NCI-H1930 (cell line): ENCODE measurements at places on chromosomes 5 and 9.

DNA sequence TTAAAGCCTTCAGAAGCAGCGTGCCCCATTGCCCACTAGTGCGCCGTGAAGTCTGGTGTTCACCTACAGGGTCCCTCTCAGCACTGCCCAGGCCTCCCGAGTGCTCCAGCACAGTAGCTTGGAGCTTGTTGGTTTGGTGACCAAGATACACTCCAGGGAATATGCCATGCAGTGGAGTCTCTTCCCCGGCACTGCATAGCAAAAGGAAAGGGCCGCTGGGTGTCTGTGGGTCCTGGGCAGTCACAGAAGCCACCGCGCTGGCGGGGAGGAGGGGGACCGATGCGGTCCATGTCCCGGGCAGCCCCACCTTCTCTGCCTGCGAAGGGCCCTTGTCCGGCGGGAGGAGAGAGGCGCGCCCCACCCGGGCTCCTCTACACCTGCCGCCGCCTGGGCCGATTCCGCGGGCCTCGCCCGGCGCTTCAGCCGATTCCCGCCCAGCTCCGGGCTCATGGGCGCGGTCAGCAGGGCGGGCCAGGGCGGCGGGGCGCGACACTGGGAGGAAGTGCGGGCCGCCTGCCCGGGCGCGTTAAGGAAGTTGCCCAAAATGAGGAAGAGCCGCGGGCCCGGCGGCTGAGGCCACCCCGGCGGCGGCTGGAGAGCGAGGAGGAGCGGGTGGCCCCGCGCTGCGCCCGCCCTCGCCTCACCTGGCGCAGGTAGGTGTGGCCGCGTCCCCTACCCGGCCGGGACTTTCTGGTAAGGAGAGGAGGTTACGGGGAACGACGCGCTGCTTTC is at the start of gene SYK:
TSS of gene SYK (plus strand) at position 579 of the 732 bp plus-strand sequence. CDS start 42,080 bp downstream, outside the sequence.
- no peak for DNase-seq

- no peak for DNase-seq
These were observed 143.2 kb downstream of the HMHB1 start for GRCh38 chr5:143955141-143955540.

DNA sequence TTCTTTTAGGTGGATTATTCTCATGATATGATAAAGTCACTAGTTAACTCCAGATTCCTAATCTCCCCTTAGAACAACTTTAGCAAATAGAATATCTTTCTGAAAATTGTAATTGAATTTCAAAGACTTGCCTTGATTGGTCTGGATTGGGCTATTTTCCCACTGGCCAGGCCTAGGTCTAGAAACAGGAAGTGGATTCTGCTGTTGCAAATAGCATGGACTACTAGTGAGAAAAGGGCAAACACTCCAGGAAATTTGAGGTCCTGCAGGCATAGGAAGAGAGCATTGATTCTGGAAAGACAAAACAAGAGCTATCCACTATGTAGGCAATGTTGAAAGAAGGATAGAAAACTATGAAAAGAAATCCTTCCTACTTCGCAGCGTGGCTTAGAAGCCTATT is 113.4 kb downstream of the KCTD16 start:
- DNase-seq, result no peak

- no peak for DNase-seq
These were observed 332.4 kb downstream of the KIAA0825 start for GRCh38 chr5:94285984-94286383.

GRCh38 chr5:122195802-122196394 is 66.6 kb downstream of the ZNF474 start:
- DNase-seq, result peak; percentile 3

- DNase-seq, result no peak
These were observed 69.9 kb downstream of the LRSAM1 start for GRCh38 chr9:127520941-127521918.

GRCh38 chr5:31421806-31422586 is 109.9 kb downstream of the DROSHA start:
- no peak for DNase-seq
